ENCODE measurements at places on chromosomes 11 and 22.

- no peak for DNase-seq
These were observed 26.7 kb downstream of the QSER1 start for GRCh38 chr11:32919338-32919737.

DNA sequence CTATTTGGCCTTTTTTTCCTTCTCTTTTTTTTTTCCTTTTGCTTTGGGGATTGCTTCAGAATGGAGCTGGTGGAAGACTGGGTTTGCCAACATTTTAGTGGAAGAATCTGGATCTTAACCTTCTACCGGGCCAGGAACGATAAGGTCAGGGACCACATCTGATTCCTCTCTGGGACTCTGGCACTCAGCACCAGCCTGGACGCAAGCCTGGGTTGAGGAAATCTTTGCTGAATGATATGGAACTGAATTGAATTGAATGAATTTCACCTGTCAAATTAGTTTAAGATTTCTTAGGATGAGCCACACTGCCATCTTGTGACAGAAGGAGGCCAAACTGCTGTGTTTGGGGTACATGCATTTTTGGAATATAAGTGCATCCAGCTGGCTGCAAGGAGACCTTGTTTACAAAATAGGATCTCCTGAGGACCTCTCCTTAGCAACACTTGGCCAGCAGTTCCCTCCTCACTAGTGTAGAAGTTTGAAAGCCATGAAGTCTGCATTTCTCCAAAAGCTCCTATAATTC is 30.4 kb downstream of the TPBGL start:
- peak; percentile 16 for DNase-seq

DNA sequence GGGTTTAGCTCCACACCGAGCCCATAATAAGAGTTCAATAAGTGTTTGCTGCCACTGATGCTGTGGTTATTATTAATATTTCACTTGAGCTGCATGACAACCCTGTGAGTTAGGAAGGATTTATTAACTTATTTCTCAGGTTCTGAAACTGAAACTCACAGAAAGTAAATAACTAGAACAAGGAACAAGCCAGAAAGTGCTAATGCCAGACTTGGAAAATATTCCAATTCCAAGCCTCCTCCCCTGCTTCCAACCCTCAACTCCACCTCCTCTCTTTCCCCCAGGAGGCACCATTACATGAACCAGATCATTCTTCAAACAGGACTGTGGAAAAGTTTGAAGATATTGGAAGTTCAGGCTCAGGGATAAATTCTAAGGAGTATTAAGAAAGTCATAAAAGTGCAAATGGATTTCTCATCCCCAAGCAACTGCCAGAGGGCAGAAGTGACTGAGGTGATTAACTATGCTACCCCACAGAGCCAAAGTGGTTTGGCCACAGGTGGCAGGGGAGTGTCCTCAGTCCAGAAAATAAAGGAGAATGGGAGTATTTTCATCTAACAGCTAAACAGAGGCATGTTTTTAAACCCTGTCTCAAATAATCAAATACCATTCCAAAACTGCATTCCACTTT is 3.2 kb upstream of the FJX1 start:
- DNase-seq, result no peak

GRCh38 chr11:126186708-126187529 is 24.5 kb downstream of the RPUSD4 start:
- DNase-seq, result no peak

DNA sequence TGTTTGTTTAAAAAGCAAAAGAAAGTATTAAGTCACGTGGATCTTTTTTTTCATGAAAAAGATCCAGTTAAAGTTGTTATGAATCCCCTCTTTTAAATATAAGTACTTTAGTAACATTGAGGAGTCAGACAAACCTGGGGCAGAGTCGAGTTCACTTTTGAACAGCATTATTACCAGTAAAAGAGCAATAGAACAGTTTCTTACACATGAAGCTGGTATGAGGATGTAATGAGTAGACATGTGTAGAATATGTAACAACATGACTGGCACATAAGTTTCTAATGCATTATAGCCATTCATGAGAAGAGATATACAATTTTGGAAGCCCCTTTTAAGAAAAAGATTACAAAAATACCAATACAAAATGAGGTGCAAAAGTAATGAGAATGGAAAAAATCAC is 7.6 kb upstream of the MUC15 start:
- DNase-seq, result no peak

DNA sequence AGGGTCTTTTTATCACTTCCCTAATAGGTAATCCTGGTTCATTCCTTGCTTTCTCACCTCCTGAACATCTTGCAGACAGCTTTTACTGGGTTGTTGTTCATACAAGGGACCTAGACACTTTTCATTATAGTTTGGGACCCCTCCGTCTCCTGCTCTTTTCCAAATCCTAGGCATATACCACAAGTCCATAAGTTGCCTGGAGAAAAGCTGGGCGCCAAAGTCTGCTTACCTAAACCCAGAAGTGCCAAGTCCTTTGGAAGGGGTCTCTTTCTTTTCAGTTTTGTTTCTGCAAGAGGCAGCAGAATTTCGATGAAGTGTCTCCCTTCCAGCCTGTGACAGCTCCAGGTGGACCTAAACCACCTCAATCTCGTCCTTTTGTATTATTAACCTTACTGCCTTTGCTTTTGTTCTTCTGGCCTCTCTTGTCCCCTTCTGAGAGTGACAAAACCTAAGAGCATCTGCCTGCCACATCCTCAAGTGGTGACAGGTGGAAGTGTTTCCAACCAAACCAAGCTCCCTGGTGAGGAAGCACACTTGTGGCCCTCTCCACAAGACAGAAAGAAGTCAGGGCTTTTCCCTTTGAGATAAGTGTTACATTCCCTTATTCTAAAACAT is 19.5 kb upstream of the P2RY6 start:
- DNase-seq, result no peak

GRCh38 chr11:116980136-116980793 is 118.0 kb downstream of the SIK3 start:
- DNase-seq, result peak; percentile 9

DNA sequence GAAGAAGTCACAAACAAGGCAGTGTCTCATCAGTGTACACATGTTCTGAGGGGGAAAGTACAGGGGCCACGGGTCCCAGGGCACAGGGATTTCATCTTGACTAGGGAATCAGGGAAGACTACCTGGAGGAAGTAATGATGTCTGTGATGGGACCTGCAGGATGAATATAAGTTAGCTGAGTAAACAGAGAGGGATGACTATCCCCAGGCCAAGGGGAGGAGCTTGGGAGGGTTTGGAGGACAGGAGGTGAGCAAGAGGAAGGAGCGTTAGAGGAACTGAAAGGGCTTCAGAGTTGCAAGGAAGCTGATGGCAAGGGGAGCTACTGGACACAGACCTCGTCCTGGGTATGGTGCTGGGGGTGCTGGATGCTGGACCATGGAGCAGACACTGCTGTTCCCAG is 56.4 kb downstream of the TRAF6 start:
- no peak for DNase-seq

DNA sequence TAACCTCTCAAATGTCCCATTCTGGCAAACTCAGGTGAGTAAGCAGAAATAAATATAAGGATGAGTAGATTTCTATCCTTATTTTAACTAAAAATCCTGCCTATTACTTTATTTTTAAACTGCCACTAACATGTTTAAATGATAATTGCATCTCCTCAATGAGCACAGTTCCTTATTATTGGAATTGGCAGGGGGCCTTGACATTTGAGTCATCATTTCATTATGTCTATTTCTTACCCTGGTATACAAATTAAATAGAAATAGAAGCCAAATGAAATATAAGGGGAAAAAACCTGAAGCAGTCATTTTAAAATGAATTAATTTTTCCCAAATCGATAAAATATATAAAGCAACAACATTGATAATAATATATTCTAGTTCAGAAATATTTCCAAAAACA is 81.2 kb downstream of the GUCY1A2 start:
- no peak for DNase-seq

DNA sequence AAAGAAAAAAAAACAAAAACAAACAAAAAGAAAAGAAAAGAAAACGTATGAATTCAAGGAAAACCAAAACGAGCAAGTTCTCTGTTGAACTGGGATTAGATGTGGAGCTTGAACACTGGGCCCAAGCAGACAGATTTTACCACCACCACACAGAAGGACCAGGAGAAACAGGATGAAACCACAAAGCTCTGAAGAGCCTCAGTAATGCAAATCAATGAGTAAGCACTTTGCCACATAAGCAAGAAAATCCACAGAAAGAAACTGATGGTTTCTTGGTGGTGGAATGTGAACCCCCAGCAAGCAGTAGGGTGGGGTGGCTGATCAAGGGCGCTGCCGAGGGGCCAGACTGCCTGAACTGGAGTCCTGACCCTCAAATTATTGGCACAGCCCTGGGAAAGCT is 50.9 kb upstream of the NFRKB start:
- DNase-seq, result no peak

DNA sequence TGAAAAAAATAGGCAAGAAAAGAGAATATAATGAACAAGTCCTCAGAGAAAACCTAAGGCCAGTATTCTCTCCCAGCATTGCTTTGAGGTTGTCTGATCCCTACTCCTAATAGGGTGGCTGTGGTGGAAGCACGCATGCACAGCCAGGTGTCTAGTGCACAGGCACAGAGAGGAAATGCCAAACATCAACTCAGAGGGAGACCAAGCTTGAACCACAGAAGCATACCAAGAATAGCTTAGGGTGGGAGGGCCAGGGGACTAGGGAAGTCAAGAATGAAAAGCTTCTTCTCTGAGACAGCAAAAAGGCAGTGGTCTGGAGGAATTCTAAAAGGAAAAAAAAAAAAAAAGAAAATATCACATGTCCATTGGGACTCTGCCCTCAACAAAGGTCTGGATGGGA is 244.1 kb upstream of the API5 start:
- DNase-seq, result no peak

- DNase-seq, result no peak
These were observed 124.8 kb upstream of the CNTN5 start for GRCh38 chr11:98895936-98896335.

- no peak for DNase-seq
These were observed 13.0 kb downstream of the ACO2 start for GRCh38 chr22:41481925-41482318.

DNA sequence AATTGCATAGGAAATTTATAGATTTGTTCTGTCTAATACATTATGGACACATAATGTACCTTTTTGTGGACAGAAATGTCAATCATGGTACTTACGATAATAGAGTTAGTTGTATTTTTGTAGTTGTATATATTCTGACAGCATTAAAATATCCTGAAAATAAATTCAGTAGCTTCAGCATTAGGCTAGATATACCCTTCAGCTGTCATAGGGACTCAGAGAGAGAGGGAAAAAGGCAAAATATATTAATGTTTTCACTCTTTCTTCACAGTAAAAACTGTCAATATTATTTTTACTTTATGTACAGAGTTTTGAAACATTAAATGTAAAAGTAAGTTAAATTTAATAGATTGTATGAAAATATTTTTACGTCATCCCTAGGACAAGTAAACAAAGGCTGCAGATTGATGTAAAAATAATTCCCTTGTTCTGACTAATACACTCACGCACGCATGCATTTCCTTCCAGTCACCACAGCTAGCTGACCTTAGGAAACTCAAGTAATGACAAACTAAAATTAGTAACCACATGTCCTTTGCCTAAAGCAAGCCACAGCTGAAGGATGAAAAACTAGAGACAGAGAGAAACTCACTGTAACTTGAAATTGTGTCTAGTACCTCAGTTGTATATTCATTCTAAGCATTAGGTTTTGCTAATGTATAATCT is 104.7 kb upstream of the CARD18 start:
- no peak for DNase-seq

GRCh38 chr11:10719616-10720015 is 26.1 kb upstream of the IRAG1 start:
- DNase-seq, result no peak

DNA sequence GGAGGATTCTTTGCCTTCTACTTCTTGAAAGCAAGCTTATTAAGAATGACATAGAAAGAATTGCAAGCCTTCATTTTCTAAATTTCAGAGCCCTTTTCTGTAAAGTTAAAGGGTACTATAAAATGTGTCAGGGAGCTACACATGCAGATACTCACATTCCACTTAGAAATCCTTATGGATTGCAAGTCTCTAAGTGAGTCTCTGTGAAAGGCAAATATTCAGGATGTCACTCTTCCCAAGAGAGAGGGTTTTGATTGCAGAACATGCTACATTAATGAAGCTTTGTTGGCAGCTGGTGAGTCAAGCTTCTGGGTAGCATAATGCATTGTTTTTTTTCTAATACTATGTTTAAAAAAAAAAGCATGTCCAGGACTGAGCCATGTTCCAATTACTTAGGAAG is 369.2 kb downstream of the DCDC1 start:
- no peak for DNase-seq

GRCh38 chr22:36028646-36029405 is at the start of gene RBFOX2:
TSS of gene RBFOX2 (minus strand) at chr22:36028824. CDS start at chr22:36028425, 399 bp downstream.
- peak; percentile 37 for DNase-seq

- DNase-seq, result no peak
These were observed 31.1 kb upstream of the DDI1 start for GRCh38 chr11:104005234-104005855.

DNA sequence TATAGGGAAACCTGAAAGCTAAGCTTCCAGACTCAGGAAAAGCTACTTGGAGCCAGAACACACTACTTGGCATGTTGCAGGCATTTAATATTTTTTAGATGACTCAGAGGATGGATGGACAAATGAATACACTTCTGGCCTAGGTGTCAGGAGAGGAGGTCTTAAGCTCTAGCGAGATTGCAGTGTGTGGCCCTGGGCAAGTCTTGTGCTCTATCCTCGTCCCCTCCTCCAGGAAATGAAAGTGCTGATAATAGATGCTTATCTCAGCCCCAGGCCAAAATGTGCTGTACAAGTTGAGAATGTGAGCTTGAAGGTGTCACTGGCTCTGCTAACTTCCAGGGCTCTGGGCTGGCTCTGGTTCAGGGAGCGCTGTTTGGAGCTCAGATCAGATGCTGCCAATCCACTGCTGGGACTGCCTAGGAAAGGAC is 136.3 kb downstream of the PKNOX2 start:
- DNase-seq, result no peak

DNA sequence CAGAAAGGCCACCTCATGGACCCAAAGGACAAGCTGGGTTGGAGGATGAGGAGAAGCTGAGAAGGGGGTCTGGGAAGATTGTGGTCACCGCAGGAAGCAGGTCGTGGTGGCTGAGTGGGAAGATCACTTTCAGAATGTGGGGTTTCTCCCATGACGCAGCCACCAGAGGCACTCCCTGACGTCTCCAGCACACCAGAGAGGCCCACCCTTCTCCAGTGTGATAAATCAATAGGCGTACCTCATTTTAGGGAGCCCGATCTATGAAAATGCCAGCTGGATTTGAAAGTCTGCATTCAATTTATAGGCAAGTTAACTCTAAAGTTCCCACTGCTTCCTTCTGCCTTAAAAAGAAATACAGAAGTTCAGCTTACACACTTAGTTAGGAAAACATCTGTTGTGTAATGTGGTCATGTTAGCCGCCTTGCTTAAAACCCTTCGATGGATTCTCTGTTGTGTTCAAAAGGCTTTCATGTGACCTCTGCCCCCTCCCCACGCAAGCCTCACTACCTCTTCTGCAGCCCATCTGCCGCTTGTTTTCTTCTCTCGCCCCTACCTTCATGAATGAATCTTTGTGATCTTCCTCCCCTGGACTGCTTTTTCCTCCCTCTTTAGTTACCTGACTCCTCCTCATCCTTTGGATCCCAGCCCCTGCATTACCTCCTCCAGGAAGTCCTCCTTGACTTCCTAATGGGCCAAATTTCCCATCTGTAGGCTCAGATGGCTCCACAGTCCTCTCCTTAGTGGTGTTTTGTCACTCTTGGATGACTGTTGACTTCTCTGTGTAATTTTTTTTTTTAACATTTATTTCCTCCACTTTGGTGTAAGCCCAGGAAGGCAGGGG is 10.7 kb downstream of the TSPAN18 start:
- DNase-seq, result no peak

- no peak for DNase-seq
These were observed 1.4 kb upstream of the CREB3L1 start for GRCh38 chr11:46275964-46276641.

- no peak for DNase-seq
These were observed 38.0 kb upstream of the JAM3 start for GRCh38 chr11:134030853-134031252.

All from central memory CD4-positive, alpha-beta T cell (primary cell).